ENCODE measurements at places on chromosomes 13 and 19.

GRCh38 chr19:36103040-36103626 is 7.8 kb upstream of the OVOL3 start:
- DNase-seq: no peak

DNA sequence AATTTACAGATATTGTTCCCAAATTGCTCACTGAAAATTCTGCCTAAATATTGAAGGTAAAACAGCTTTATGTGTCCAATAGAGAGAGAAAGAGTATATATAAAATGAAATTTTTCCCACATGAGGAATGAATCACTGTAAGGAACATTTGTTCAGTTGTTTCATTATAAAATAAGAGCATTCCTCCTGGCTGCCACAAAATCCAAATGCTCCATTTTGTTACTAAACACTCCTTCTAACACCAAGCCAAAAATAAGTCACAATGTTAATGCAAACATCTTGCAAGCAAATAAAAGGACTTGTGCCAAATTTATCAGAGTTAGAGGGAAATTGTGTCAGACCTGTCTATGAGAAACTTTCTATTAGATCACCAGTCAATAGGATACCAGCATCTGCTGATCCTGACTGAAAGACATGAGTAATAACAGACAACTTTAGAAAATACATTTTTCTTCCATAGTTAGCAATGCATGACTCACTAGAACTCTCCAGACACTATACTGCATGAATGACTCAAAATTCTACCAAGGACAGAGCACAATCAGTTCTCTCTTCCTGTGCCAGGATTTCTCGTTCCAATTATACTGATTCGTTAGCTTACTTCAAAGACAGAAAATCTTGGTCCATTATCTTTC is 83.5 kb upstream of the FNDC3A start:
- peak; percentile 92 for DNase-seq

GRCh38 chr19:17803264-17803896 is 8.4 kb downstream of the B3GNT3 start:
- DNase-seq: no peak

DNA sequence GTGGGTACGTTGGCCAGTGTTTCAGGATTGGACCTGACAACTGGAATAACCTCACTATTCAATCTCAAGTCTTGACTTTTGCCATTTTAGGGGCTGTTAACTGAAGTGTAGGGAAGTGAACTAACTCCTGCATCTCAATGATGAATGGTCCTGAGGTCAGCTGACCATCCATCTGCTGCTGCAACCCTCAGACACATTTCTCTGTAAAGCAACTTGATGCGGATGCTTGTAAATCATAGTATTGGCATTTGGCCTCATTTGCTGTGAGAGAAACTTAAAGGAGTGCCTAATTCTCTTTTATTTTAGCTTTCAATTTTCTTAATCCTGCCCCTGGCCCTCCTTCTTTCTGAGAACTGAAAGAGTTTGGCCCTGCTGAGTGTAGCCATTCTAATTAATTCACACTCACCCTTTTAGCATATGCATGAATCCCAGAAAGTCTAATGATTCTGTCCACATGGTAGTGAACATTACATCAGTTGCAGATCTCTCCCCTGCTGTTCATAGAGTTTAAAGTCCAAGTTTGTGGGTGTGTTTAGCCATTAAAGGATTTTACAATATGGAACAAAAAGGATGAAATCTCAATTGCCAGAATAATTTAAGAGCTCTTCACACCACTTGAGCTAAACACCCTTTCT is 1531.4 kb upstream of the SLC10A2 start:
- DNase-seq: no peak

DNA sequence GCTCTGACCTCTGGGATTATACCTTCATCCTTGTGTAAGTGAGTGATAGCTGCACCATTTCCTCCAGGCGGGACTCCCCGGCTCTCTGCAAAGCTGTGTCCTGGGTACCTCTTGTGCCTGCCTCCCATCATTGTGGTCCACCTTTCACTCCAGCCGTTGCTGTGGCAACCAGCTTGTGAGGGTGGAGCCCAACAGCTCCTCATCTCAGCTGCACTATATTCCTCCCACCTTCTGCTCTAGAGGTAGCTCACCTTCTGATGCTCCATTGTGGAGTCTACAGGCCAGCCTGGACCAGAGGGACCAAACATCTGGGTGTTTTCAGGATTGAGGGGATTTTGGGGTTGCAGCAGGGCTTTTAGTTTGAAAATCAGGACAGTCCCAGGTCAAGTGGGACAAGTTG is 708.2 kb downstream of the UQCRFS1 start:
- DNase-seq: no peak

DNA sequence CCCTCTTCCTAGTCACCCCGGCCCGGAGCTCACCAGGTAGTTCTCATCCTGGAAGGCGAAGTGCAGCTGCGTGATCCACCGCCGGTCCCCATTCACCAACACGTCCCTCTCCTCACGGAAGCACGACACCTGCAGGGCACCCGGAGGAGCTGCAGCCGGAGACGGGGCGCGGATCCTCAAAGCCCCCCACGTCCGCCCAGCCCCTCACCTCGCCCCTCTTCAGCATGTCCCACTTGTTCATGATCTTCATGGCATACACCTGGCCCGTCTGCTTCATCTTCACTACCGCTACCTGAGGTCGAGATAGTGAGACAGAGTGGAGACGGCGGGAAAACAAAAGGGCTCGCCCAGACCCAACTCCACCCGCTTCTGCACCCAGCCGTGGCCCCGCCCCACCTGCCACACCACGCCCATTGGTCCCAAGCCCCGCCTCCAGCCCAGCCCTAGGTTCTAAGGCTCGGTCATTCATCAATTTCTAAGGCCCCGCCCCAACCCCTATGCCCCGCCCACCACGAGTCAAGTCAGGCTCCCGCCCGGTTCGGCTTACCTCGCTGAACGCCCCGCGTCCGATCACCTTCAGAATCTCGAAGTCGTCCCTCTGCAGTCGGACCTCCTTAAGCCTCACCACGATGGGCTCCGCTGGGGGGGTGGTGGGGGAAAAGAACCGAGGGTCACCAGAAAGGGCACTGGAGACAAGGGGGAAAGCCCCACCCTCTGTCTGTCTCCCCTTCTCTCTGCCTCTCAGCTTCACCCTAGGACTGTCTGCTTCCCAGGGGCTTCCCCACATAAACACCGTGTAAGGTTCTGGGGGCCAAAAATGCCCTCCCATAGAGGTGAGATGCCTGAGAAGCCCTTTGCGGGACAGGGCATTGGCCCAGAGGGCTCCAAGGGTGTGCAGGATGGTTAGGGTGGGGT is 2.8 kb downstream of the DMPK start:
- peak; percentile 52 for DNase-seq

DNA sequence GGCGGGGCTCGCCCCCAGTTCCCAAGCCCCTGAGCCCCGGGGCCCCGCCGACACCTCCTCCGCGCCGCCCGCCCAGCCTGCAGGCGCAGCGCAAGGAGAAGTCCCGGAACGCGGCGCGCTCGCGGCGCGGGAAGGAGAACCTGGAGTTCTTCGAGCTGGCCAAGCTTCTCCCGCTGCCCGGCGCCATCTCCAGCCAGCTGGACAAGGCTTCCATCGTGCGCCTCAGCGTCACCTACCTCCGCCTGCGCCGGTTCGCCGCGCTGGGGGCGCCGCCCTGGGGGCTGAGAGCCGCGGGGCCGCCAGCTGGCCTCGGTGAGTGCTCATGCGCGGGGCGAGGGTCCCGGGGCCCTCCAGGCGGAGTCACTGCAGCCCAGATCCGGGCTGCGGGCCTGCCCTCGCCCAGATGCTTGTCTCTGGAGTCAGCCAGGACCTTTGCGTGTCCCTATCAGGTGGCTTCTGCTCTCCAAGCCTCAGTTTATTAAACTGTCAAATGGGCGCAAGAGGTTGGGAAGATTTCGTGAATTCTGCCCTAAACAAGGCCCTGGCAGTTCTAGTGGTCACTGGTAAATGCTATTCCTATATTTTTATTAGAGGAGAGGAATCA is 2.0 kb downstream of the NPAS1 start:
- no peak for DNase-seq

- DNase-seq: no peak
These were observed 76.9 kb downstream of the TNFSF13B start for GRCh38 chr13:108346376-108346775.

- no peak for DNase-seq
These were observed 6.5 kb downstream of the LRRC8E start for GRCh38 chr19:7894612-7895309.

DNA sequence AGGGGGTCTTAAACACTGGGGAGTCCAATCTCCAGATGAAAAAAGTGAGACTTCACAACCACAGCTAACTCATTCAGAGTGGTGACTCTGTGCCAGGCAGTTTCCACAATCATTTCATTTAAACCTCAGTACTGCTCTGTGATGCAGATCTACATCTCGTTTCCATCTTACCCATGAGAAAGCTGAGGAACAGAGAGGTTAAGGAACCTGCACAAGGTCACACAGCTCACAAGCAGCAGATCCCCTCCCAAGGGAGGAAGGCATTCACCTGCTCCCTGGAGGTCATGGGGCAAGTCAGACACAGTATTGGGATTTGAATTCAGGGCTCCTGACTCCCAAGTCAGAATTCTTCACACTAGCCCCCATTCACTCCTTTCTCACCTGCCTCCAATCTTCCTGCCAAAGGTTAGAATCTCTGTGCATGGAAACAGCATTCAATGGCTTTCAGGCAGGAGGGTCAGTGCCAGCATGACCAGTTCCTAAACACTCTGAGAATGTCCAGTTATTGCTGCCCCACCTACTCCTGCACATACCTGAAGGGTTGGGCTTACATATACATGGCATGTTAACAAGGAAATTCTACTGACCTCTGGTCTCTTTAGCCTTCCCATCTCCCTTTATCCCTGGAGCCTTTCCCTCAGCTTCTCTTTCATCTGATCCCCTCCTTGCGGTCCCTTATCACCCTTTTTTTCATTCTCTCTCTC is 1.9 kb downstream of the CABP5 start:
- DNase-seq: no peak

- no peak for DNase-seq
These were observed 11.6 kb downstream of the CLEC4G start for GRCh38 chr19:7720351-7720750.

DNA sequence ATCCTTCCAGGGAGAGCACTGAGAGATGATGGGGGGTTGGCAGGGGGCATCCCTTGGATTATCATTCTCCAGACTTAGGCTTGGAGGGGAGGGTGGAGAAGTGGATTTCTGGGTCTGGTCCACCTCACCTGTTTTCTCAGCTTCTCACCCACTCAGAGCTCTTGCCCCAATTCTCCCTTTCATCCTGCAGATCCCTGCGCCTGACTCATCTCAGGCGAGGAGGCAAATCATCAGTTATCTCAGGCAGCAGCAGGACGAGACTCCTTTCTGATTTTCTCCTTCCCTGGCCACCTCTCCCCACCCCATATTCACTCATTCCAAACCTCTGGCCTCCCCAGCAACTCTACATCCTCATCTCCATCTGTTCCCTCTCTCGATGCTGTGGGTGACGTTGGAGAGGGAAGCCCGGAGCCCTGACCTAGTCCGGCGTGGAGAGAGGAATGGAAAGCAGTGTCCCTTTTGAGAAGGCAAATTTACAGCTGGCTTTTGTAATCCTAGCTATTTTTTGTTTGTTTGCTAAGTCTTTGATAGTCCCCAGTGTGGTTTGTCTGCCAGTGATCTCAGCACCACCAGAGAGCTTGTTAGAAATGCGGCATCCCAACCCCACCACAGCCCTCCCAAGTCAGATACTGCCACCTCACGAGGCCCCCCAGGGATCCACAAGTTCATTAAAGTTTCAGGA is 24.0 kb upstream of the TPT1 start:
- DNase-seq: no peak

GRCh38 chr13:36124236-36124822 is 6.9 kb downstream of the DCLK1 start:
- DNase-seq: peak; percentile 44

DNA sequence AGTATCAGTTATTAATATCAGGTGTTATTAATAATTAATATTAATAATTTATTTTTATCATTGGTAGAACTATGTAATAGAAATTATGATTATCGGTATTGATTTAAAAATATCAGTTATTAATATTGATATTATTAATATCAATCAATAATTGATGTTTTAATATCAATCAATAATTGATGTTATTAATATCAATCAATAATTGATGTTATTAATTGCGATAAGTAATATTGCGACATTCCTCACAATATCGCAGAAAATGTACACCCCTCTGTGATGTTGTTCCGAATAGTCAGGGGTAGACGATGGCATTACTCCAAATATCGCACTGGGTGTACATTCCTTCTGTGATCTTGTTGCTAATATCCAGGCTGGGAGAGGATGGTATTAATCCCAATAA is 3.7 kb upstream of the RGCC start:
- DNase-seq: no peak

DNA sequence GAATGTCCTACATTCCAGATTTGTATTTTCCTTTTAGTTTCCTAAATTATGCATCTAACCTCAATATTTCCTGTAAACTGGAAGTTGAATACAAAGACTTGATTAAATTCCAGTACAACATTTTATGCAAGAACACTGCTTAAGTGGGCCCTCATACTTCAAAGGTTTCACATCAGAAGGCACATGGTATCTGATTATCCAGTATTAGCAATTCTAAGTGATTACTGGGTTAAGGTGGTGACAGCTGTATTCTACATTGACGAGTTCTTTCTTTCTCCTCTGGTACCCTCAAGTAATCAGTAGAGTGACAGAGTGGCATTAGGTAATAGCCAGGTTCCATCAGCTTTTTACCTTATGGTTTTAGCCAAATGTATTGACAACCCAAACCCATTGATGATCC is 18.3 kb downstream of the BIVM start:
- no peak for DNase-seq

DNA sequence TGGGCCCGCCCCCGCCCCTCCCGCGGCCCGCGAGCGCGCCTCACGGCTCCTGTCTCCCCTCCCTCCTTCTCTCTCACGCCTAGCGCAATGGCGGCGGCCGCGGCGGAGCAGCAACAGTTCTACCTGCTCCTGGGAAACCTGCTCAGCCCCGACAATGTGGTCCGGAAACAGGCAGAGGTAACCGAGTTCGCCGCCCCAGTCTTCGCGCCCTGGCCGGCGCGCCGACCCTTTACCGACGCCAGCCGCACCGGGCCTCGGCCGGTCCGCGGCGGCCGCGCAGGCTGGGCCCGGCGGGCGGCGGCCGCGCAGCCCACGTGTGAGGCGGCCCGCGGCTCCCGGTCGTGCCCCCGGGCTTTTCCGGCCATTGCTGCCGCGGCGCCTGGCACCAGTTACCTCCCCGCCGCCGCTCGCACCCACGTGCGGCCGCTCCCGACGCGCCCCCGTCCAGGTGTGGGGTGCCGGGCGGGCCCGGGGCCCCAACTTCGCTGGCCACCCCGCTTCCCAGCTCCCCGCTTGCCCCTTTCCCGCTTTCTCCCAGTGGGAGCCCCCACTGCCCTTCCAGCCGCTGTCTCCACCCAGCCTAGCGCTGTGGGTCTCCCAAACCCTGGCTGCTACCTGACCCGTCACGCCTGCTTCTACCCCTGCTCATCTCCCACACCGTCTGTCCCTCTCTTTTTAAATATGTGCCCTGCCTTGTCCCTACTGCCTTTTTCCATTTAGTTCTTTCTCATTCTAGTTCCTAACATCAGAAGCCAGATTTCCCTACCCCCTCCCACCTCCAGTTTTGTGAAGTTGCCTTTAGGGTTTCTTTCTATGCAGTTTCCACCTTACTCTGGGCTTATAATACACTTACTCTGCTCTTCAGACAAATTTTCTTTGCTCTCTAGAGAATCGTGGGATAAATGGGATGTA is 23.4 kb downstream of the IPO5 start:
- DNase-seq: peak; percentile 38

Measured in choroid plexus epithelial cell (primary cell).